DMS79 treated with DMSO at 0.1 percent for 48 hours (cell line): ENCODE measurements at places on chromosomes 4 and X.

DNA sequence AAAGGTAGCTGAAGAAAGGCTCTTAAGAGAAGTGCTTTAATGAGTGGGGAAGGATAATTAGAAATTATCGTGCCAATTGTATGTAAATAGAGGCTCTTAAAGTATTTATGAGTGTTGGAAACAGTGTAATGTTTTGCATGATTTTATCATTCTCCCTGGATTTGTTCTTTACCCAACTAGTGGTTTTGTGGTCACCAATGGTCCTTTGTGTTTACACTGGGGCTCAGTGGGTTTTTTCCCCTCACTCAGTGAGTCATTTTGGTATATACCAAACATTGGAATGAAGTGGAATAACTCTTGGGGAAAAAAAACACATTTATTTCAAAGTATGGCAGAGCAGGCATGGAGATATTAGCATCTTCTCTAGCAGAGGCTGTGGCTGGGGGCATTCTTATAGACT lies 20.8 kb upstream of the LGI2 start:
- DNase-seq, result no peak

DNA sequence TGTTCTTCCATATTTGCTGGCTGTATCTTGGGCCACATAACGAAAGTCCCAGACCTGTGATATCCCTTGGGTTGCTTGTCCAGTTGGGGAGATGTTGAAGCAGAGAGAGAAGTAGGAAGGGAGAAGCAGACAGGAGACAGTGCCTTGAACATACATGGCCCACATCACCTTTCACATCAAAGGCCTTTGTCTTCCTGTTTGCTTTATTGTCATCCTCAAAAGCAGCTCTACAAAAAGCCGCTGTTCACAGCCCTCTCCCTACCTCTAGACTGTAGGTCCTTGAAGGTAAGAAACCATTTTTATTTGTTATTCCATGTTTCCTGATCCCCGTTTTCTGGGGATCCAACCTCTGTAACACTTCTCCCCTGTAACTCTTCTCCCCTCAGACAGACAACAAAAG lies 14.9 kb downstream of the USP26 start:
- DNase-seq, result no peak

DNA sequence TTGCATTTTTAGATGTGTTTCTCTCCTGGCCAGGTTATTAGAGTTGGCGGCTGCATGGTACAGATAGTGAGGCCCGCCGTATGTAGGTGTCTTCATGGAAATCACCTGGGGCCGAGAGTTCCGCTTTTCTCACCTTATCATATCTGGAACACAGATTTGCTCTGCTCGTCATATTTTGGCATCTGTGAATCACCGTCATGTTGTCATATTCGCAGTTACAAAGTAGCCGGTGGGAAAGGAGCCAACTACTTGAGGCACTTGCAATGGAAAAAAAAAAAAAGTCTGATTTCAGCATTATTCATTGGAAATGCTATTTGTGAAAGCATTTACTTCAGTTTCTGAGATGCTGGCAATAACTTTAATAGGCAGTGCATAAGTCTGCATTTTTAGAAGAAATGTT lies 1715.2 kb upstream of the TENM3 start:
- DNase-seq, result no peak

- DNase-seq, result no peak
Measured at GRCh38 chrX:4655743-4656142, 942.3 kb upstream of the PRKX start.

DNA sequence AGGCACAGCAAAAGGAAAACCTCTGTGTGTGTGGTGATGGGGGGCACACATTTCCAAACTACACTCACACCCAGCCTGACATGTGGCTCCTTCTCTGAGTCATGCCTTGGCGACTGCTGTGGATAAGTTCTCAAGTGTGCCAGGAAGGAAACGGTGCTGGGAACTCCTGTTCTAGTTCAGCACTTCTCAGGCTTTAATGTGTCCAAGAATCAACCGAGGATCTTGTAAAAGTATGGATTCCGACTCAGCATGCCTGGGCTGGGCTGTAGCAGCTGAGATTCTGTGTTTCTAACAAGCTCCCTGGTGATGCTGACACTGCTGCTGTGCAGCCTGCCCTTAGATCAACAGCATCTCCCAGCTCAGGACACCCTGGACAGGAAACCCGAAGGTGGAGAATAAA lies 20.2 kb downstream of the CLNK start:
- no peak for DNase-seq

GRCh38 chrX:47574076-47574546 lies 8.1 kb upstream of the TIMP1 start:
- no peak for DNase-seq

DNA sequence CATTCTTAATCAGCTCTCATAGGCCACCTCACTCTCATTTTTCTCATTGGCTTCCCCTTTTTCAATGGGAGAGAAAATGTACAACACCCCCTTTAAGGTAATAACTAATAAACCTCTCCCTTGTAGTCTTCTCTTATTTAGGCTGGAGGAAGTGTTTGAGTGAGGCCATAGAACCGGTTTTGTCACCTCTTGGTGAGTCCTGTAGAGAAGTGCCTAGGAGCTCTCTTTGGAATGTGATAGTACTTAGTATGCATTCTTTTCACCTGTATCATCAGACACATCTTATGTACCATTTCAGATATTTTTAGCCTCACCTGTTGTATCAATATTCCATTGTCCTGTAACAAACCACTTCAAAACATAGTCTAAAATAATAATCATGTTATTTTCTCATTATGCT lies 3.5 kb upstream of the TAB3 start:
- DNase-seq, result no peak

DNA sequence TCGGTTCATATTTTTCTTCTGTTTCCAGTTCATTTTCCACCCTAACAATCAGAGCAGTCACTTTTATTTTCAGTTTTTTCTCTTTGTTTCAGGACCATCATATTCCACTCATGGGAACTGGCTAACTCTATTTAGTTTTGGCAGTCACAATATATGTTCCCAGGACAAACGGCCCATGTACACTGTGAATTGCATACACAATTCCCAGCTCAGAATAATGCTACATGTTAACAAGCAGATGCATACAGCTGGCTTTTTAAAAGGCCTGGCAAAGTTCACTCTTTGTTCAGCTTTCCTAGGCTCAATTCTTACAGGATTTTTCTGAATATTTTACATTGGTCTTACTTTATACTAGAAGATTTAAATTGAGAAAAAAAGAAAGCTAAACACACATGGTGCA lies 224.9 kb downstream of the ANKRD50 start:
- DNase-seq, result no peak

DNA sequence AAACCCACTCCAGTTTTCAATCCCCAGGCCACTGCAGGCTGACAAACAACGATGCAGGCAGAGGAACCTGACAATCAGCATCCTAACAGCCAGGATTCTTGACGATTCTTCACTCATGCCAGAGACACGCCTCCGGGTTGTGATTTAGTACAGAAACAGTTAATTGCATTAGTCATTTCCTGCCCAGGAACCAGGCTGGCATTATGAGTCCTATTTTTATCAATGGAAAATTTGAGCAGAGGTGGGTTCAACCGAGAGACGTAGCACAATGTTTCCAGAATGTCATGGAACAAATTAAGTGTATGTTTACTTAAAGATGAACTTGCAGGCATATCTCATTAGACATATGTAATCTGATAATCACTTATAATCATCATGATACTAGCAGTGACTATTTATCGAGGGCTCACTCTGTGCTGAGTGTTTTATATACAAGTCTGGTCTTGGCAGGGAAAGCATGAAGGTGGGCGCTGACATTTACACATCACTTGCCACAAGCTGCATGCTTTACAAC lies 159.7 kb downstream of the NSUN7 start:
- DNase-seq, result peak; percentile 11

- no peak for DNase-seq
Measured at GRCh38 chr4:100087743-100088142, 102.5 kb downstream of the DDIT4L start.

DNA sequence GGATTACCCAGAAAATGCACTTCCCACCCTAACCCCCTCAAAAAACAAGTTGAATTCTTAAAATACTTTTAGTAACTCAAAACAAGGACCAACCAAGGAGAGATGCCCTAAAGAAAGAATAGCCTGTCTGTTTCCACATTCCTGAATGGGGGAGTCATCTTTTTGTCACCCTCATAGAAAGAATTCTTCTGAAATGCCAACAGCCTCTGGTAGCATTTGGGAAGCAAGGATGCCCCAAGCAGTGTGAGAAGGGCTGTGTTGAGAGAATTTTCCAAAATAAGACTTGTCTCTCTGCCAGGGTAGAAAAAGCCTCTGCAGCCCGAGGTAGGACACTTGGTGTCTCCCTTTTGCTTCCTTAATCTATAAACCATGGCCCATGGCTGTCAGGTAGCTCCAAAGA lies 173.1 kb upstream of the VCX3A start:
- DNase-seq, result no peak

- no peak for DNase-seq
Measured at GRCh38 chrX:13808293-13808692, 8.6 kb downstream of the GPM6B start.

DNA sequence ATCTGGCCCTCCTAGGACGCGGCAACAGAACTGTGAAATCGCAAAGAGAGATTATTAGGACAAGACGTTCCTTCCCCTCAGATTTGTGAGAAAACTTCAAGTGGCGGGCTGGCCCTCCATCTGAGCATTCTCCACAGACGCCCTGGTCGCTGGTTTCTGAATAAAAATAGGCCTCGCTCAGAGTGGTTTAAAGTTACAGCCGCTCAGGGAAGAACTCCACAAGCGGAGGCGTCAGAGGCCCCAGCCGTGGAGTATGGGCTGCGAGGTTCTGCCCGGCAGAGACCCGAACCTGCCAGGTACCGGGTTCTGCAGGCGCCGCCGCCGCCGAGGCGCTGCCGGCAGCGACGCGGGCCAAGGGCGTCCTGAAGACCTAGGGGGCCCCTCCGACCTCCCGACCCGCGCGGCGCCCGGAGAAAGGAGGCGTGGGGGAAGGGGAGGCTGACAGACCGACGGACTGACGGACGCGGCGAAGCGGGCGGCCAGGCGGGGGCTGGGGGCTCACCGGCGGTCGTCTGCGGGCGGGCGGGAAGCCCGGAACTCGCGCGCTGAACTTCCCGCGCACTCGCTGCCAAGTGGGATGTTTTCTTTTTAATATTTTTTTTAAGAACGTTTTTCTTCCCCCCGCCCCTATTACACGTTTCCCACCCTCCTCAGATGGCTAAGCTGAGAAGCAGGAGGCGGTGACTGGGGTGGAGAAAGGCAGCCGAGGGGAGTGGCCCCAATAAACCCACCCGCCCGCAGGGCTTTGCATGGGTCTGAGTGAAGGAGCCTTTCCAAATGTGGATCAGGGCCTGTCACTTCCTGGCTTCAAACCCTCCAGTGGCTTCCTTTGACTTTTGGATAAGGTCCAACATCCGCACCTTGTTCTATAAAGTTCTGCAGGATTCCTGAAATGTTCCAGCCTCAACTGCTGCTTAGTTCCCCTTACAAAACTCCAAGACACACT lies at the start of gene PABPC4L:
PABPC4L (minus strand) TSS at position 574 of the 946 bp plus-strand sequence. CDS start 770 bp downstream, outside the sequence.
- peak; percentile 21 for DNase-seq

DNA sequence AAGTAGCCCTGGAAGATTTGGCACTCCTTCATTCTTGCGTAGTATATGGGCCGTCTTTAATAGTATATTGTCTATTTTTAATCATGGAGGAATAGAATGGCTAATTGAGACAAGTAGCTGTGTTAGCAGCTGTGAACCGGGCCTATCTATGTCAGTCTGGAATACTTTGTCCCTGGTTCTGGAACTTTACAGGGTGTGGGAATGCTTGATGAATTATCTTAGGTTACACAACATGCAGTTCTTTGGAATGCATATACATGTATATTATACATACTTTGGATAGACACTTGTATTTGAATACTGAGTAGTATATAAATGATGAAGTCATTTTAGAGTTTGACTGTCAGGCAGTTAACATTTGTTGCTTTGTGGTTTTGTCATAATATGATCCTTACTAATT lies 37.4 kb downstream of the PDLIM5 start:
- no peak for DNase-seq

DNA sequence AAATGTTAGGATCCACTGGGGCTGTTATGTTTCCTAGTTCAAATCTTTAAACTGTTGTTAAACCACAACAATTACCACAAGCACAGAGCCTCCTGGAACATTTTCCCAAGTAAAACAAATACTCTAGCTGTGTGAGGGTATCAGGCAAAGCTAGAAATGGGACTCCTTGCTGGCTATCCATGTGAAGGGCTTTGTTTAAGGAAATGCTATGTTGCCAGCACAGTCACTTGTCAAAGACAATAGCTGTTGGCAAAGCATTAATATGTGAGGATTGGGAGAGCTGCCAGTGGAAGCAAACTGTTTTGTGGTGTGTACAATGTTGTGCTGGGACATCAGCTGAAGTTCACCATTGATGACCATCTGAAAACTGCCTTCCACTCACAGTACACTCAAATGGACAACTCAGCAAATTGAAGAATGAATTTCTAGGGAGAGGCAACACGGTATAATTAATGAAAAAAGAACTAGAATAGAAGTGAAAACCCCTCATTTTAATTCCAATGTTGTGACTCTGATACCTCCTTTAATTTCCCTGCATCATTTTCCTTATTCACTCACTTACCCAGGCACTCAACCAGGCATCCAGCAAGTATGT lies 100.8 kb downstream of the ANXA3 start:
- DNase-seq, result no peak

DNA sequence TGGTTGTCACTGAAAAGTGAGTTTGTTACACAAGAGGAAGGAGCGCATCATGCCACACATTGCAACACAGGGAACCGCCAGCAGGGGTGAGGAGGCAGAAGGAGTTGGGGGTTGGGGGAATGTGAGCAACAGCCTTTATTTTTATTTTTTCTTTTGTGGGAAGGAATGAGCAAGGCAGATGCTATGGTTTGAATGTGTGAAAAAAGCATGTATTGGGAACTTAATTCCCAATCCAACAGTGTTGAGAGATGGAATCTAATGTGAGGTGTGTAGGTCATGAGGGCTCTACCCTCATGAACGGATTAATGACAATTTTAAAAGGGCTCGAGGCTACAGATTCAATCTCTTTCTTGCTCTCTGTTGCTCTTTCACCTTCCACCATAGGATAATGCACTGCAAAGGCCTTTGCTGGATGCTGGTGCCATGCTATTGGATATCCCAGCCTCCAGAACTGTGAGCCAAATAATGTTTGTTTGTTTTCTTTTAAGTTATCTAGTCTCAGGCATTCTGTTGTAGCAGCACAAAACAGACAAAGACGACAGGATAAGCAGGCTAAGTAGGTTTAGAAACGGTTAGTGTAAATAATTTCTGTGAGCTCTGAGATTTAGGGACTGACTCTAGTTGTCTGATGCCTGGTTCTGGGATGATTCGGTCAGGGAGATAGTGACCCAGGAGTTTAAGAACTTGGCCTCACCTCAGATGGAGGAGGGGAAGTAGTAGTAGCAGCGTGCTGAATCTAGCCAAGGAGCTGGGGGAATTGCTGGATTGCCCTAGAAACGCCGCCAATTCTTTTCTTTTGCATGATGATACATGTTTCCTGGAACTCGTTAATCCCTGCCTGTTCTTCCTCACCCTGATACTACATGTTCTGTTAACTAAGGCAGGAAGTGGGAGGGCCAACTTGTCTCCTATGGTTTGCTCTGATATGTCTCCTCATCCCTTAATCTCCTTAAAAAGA lies 156.6 kb upstream of the CTSO start:
- DNase-seq, result no peak
